ENCODE measurements at places on chromosomes 6 and 20. TPM values are rescaled to one million over a fixed set of nuclear protein-coding genes. Genes with fewer than 3 reads are reported as not detected.

DNA sequence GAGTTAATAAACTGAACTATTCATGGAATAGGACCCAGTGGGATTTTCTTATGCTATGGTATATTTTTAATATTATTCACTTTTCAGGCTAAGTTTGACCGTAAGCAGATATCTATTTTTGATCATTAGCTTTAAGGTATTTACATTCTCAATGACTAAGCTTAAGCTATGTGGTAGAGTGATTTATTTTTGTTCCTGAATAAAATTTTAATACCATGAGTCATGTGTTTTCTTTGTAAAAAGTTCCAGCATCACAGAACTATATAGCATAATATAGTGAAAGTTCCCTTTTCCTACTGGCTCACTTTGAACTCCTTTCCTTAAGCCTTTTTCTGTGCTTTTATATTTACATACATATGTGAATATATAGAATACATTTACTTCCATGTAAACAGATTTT is 75.8 kb downstream of the BCKDHB start:
- no peak for DNase-seq

DNA sequence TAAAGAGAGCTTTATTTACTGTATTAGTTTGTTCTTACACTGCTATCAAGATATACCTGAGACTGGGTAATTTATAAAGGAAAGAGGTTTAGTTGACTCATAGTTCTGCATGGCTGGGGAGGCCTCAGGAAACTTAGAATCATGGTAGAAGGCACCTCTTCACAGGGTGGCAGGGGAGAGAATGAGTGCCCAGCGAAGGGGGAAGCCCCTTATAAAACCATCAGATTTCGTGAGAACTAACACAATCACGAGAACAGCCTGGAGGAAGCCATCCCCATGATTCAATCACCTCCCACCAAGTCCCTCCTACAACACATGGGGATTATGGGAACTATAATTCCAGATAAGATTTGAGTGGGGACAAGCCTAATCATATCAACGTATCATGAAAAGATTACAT is 27.2 kb downstream of the ARID1B start:
- DNase-seq: no peak

DNA sequence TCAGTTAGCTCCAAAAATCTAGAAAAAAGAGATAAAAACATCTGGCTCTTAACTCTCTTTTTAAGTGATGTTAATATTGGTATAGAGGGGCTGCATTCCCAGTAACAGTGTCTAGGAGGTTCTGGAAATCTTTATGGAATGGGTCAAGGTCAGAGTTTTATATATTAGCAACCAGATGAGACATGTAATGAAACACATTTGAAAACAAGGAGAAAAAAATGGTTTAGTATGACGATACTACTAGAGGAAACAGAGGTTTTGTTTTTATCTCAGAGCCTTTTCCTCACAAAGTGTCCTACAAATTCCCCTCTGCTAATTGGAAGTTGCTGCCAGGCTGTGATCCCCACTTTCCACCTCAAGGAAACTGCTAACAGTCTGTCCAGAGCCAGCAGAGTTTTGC is 100.6 kb upstream of the ISM1 start:
- DNase-seq: no peak

GRCh38 chr6:170162011-170162774 is 128.7 kb downstream of the DLL1 start:
- DNase-seq: no peak

GRCh38 chr6:66403966-66404365 is 696.9 kb upstream of the EYS start:
- no peak for DNase-seq

DNA sequence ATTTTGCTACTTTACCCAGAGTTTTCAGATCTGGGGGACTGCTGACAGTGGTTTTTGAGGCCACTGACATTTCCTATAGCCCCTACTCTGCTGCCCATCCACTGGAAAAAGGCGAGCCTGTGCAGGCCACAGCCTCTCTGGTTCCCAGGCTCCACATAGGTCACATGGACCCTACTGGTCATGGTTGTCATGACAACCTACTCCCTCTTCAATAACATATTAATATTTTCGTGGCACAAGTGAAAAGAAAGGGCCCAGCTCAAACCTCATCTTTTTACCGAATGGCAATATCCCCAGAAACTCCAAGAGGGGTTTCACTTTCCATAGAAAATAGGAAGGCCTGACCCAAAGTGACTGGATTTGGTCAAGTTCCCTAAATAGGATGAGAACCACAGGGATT is 11.0 kb upstream of the FOXO3 start:
- no peak for DNase-seq

DNA sequence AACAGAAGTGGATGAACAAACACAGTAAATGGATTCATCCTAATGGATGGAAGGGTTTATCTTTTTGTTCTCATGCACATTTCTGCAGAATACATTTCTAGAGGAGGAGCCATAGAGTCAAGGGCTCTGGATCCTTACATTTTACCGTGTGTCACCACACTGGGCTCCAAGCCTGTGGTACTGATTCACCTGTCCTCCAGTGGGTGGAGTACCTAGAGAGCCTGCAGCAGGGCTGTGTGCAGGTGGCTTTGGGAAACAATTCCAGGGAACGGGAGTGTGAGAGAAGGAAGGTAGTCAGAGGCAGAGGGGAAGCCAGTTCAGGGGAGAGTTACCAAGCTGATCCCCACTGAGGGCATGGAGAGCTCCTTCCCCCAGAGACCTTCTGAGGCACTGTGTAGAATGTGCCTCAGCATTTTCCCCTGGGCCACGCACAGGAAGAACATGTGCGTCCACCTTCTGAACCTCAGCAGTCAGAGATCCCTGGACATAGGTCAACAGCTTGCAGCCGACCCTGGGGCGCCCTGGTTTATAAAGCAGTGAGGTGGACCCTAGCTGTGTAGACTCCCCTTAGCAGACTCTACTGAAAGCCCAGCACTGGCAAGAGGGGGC is 85.3 kb upstream of the SLC22A23 start:
- DNase-seq: no peak

DNA sequence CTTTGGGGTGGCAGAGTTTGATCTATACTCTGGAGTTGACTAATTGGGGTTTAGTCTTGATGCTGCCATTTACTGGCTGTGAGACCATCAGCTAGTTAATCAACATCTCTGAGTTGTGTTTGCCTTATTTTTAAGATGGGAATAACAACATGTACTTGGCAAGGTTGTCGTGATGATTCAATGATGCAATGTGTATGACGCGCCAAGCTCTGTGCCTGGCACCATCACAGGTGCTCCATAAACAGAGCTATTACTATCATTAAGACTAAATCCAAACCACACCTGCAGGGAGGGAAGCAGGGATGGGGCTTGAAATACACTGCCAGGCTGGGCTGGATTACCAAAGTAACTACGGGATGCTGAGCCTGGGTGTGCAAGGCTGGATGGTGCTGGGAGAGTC is 60.1 kb upstream of the E2F3 start:
- DNase-seq: no peak

Gene THBS2
- total RNA-seq: 21.9 TPM

- DNase-seq: no peak
Measured at GRCh38 chr20:37189416-37190016, 10.2 kb upstream of the MROH8 start.

DNA sequence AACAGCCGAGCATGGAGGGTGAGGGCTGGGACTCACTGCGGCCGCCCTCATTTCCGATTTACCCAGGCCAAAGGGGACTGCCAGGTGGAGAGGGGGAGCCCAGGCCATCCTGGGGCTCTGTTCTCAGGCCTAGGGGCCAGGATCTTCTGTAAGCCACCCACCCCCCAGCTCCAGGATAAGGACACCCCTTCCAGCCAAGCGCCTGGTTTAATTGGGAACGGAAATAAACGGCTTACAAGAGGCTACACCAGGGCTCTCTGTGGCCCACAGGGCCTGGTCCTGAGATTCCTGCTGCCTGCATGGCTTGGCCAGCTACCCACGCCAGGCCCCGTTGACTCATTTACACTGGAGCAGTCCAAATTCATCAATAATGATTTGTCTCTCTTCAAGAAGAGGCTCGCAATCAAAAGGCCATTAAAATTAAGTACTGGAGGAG is 68.1 kb upstream of the TOP1 start:
- no peak for DNase-seq

Gene RIPPLY2
- not detected for total RNA-seq

DNA sequence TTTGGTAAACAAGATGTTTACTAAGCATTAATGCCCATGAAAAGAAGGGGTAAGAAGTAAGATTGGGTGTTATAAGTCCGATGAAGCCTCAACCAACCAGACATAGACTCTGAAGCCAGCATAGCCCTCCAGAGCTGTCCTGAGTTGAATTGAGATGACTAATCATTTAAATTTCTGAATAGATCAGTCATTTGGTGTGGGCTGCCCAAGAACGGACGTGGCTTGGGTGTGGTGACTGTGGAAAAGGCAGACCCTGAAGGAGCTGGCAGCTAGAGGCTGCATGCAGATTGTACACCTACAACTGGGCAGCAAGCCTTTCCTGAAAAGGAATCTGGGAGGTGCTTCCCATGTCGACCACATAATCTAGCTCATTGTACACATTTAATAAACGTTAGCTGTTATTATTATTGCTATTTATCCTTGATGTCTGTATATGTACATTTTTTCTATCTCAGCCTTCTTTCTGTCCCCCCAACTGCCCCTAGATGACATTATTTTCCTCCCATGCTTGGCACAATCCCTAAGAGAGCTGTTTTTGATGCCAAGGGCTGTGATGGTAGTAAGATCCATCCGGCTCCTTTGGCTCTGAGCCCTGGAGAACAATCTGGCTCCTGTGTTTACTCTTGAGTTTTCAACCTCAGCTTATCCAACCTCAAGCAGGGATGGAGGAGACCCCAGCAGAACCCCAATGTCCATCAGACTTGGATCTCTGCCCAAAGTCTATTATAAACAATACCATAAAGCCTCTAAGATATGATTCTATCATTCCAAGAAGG is 57.6 kb upstream of the JAG1 start:
- no peak for DNase-seq

Gene VSX1
- total RNA-seq: not detected

GRCh38 chr6:116017546-116018295 is 43.0 kb downstream of the FRK start:
- no peak for DNase-seq

DNA sequence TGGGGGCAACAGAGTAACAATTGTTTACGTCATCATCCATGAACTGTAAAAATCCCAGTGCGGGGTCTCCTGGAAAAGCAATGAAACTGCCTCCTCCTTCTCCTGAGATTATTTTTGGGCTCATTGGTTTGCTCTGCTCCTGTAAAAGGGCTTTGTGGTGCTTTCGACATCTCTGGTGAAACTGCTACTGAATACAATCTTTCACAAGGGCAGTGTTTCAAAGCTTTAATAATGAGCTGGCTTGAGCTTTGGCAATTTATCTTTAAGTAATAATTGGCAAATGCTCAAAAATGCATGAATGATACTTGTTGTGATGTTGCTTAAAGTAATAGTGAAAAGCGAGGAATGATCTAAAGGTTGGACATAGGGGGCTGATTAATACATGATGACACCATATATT is 43.5 kb upstream of the ENPP1 start:
- no peak for DNase-seq
